ENCODE measurements at places on chromosomes 2 and 18. TPM values are rescaled to one million over a fixed set of nuclear protein-coding genes. Genes with fewer than 3 reads are reported as not detected.

The TUBB8B gene
- total RNA-seq: not detected

The CKAP2L gene
- total RNA-seq: 3.0 TPM

The CHRNG gene
- total RNA-seq: not detected

The SLC19A3 gene
- total RNA-seq: 0.09 TPM

The CEBPZOS gene
- 8.6 TPM for total RNA-seq

The PHOSPHO2 gene
- 2.3 TPM for total RNA-seq

The ABHD1 gene
- total RNA-seq: under 0.01 TPM

Measured in endothelial cell of coronary artery (primary cell).